Activated T-helper 1 cell treated with Interleukin-2 at 50 U/mL for 16 hours (primary cell): ENCODE measurements at places on chromosomes 4 and X.

- DNase-seq, result no peak
These were observed at the start of gene MAGEB17 for GRCh38 chrX:16167181-16167580. MAGEB17 (plus strand) TSS chrX:16167481; CDS start chrX:16170383, 2,902 bp downstream.

DNA sequence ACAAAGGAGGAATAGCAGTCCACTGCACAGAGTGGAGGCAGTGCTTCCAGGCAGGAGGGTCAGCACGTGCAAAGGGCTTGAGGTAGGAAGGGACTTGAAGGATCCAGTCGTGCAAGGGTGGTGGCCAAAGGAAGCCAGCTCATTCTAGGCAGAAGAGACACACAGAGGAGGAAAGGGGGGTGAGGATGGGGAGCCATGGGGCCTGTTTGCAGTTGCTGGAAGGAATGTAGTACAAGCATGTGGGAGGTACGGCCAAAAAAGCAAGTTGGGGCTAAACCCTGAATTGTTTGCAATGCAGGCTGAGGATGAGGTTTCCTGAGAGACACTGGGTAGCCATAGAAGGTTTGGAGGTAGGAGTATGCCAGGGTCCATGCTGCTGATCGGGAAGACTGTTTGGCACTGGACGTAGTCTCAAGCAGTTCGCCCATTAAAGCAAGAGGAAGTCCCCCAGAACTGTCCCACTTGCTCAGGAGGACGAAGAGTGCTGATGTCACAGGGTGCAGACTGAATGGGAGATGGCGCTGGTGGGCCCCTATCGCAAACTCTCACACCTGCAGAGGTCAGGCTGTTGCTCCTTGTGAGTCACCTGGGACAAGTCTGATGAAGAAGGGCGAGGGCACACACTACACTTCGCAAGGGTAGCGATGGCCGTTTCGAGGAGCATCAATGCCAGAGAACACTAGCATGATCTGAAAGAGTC is 9.1 kb upstream of the MAN2B2 start:
- DNase-seq, result no peak

DNA sequence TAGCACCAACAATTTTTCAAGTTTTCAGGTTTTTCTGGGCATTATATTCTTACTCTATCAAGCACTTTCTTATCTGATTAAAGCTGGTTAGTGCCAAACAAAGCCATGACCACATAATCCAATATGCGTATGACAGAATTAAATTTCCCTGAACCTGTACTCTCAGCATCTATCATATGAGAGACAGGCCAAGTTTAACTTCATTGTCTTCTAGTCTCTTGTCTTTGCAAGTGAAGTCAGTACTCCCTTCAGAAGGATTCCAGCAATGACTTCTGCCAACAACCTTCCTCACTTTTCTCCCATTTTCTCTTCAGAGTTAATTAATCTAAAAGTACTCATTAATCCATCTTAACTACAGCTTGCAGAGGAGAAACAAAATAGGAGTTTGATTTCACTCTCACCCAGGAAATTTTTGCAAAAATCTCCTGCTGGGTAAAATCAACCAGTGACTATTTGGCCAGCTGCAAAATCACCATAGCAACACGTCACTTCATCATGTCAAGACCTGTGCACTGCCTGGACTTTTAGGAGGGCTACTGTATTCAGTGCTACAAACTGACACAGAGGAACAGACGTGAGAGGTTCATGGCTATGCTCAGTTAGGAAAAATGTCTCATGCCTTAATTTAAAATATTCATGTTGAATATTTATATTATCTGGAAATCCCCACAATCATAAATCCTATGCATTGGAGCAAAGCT is 208.4 kb downstream of the ANTXR2 start:
- DNase-seq, result no peak

GRCh38 chr4:146330392-146330791 is 116.1 kb downstream of the REELD1 start:
- DNase-seq, result no peak

GRCh38 chr4:41609851-41610250 is 71.9 kb downstream of the LIMCH1 start:
- DNase-seq, result no peak

GRCh38 chr4:79502081-79502480 is 94.1 kb upstream of the GK2 start:
- DNase-seq, result no peak

- DNase-seq, result no peak
These were observed 882.9 kb upstream of the SLIT2 start for GRCh38 chr4:19368800-19369199.

GRCh38 chrX:150770623-150771022 is 77.4 kb downstream of the MTMR1 start:
- no peak for DNase-seq
